ENCODE measurements at places on chromosomes 4 and X.

DNA sequence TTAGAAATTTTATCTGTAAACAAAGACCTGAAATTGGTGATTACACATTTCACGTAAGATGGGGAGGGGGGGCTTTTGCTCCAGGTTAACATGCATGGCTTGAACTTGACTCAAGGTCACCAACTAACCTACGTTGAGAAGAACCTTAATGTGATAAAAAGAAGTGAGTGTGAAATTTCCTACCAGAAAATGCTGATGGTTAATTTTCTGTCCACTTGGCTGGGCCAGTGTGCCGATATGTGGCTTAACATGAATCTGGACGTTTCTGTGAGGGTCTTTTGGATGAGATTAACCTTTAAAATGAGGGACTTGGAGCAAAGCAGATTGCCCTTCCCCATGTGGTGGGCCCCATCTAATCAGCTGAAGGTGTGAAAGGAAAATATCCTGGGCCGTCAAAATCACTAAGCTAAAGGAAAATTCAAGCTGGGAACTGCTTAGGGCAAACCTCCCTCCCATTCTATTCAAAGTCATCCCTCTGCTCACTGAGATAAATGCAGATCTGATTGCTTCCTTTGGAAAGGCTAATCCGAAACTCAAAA is 107.3 kb upstream of the ENPP6 start:
- no peak for DNase-seq

- no peak for DNase-seq
These were observed 5.3 kb downstream of the CLDN22 start for GRCh38 chr4:183314806-183315205.

- DNase-seq, result no peak
These were observed 71.1 kb downstream of the CLOCK start for GRCh38 chr4:55475394-55476243.

DNA sequence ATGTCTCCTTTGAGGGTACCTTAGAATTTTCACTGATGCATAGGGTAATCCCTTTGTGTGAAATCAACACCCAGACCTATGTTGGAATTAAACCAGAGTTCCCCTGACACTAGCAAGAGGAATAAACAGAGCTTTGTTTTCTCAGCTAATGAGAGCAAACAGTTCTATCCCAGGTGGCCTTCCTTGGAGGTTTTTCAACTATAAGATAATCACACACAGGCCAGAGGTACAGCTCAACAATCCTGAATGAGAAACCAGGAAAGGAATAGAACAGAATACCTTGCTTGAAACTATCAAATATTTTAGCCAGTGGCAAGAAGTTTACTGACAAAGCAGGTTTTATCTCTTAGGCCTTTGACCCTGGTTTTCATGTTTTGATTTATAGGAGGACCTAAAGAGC is 100.2 kb downstream of the OTC start:
- no peak for DNase-seq

- no peak for DNase-seq
These were observed 267.7 kb upstream of the KCNIP4 start for GRCh38 chr4:22216278-22216677.

DNA sequence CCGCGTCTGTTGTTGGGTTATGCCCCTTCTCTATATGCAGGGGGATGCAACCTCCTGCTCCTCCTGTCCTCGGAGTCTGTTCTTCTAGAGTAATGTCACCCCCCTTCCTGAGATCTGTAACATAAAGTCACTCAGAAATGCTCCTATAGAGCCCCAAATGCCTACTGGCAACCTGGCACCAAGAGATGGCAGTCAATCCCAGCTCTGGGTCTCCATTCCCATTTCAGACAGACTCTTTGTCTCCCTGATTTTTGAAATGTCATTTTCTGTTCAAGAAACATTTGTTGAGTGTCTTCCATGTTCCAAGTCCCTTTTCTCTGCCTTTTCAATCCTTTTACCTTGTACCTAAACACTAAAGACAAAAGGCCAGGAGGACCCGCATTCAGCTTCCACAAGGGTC is 9.6 kb upstream of the PRDM8 start:
- no peak for DNase-seq

DNA sequence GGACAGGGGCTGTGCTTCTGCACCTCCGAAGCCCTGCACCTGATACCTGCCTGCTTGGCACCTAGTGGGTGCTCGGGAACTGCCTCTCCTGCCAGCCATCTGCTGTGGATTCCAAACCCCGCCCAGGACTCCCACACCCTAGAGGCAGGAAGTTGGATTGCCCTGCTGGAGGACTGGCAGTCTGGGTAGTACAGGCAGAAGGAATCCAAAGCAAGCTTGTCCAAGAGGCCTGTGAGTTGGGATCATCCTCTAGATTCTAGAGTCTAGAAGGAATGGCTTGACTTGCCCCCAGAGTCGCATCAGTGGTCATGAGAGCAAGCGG is 64.6 kb upstream of the MTM1 start:
- no peak for DNase-seq

DNA sequence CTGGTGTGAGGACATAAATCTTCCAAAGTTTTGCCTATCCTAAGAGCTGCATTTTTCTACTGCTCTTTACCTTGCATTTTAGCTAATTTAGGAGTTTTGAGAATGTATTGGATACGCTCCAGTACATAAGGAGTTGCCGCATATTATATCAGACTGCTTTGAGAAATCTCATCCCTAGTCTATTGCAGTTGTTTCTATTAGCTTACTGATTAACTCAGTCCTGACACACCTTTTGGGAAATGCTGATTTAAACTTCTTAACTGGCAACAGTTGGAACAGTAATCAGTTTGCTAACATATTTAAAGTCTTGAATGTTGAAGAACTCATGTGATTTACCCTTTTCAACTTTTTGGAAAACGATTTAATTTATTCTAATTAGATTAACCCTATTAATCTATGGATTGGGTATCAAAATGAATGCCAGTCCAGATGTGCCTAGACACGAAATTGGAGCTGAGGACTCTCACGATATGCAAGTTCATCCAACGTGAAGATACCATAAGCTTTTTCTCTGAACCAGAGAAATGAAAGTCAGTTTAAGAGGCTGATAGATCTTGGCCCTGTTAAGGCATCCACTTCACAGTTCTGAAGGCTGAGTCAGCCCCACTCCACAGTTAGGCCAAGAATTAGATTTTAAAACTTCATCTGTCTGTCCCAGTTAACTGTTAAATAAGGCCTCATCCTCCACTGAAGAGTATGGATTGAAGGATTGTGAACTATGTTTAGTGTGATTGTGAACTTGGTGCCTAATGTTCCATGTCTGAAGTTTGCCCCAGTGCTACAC is 90.0 kb downstream of the MAOA start:
- DNase-seq, result no peak

DNA sequence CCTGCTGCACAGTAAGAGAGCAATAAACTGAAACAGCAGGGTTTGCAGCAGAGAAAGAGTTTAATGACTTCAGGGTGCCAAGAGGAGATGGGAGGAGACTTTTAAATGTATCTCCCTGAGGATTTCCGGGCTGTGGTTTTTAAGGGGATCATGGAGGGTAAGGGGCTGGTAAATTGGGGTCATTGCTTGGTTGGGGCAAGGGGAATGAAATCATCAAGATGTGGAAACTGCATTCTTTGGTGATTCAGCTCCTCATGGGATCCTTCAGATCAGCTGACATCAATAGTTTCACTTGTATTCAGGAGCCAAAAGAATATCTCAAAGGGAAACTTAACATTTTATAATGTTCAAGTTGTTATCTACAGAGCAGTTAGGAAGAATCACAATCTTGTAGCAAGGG is 174.3 kb upstream of the ANXA10 start:
- no peak for DNase-seq

GRCh38 chr4:101160792-101161592 is 186.3 kb downstream of the PPP3CA start:
- no peak for DNase-seq

DNA sequence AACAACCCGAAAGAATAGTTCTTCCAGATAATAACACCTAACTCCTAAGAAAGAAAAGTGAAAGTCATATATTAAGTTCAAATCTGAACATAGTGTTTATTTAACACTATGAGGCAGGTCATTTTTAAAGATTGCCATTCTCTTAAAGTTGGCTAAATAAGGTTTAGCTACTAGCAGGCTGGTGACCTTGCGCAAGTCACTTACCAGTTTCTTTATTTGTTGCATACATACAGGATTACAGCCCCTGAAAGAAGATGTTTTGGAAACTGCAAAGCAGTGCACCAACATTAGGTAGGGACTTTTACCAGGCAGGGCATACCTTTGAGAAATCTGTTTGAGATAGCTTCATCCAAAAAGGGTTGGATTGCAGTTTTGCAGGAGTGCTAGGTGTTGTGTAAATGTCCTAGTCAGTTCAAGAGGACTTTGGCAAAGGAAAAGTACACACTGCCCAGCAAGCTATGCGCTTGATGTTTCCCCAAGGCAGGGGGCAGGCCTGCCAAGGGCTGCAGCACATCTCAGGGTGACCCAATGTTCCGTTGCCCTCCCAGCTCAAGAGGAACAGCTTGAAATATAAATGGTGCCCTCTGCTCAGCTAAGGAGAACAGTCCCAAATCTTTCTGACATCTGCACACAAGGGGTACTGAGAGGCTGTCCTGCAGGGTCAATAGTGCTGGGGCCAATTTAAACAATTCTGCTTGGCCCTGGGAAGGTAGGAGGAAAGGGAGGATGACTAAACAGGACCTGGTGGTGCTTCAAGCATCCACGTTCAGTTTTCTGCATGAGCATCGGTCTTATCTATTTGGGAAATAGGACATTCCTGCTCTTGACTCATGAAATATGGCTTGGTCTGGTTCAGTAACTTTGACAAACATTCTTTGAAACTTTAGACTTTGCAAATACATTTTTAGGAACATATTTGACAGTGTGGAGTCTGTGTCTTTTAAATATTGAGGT is 130.8 kb downstream of the COL4A6 start:
- no peak for DNase-seq

DNA sequence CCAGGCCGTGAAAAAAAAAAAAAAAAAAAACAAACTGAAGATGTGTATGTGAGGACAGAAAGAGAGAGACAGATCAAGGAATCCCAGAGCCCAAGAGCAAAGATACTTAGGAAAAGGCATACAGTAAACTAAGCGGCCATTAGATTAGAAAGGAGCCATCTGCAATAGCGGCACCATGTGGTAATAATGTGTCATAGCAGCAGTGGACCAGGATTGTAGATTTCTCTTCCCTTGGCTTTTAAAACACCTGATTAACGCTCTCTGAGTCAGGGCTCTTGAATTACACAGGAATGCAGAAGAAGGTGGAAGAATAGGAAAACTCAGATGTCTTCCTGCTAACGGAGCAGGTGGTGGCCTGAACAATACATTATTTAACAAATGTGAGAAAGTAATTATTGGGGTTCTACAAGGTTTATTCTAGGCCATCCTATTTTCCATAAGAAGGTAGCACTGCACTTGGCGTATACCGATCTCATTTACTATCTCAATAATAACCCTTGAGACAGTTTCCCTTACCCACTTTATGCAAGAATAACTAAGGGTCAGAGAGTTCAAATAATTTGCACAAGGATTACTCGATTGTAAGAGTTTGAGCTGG is 182.7 kb downstream of the KCNIP4 start:
- DNase-seq, result no peak

DNA sequence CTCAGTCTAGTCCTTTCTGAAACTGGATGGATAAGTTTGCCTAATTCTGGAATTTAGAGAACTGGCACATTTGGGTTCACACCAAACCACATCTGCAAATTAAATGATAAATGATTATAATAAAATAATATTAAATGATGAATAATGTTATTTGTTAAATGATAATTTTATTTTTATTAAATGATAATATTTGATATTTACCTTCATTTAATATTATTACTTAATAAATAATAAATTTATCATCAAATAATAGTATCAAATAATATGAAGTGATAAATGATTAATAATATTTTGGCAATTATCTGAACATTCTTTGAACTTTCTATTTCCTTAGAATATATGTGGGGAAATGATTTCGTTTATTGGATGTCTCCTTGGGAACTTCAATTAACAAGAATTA is 1604.2 kb downstream of the STIM2 start:
- no peak for DNase-seq

DNA sequence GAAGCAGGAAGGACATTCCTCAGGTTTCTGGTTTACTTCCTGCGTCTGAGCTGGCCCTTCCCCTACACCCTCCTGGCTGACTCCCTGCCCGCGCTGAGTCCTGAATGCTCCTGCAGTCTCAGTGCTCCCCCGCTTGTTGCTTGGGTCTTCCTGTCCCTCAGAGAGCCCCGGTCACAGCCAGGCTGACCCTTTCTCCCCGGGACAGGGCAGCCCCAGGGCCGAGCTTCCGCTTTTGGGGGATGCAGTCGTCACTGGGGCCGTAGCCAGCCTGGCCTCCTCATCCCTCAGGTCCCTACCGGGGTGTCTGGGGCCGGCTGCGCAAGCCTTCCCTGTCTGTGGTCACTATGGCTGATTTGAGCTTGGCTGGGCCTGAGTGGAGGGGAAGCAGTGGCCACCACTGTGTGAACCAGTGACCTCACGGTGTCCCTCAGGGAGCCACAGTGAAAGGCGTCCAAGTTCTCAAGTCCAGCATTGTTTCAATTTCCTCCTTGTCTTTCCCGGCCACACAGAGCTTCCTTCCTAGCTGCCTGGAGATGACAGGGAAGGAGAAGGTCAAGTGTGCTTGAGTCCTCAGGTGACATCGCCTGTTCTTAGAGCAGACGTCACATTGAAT is 34.1 kb upstream of the ASMTL start:
- DNase-seq, result no peak

- DNase-seq, result no peak
These were observed 1.9 kb downstream of the GASK1B start for GRCh38 chr4:158170691-158171561.

DNA sequence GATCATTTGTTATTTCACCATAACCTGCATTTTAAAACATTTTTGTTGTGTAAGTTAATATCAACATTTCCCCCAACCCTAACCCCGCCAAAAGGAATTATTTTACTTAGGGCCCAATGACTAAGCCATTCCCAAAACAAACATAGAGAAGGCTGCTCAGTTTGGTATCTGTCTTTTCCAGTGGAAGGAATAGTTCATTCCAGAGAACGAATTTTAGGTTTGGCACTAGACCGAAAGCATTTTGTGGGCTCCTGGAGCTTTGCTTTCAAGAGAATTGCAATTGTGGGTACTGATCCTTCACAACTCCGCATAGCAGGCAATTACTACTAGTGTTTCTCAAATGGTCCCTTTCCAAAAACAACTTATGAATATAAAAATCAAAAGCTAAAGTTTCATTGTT is 226.7 kb upstream of the MAD2L1 start:
- DNase-seq, result no peak

GRCh38 chr4:81348778-81349094 is 123.0 kb downstream of the RASGEF1B start:
- DNase-seq, result no peak

- no peak for DNase-seq
These were observed 68.0 kb upstream of the MSX1 start for GRCh38 chr4:4791299-4792111.

- no peak for DNase-seq
These were observed 27.1 kb upstream of the HGFAC start for GRCh38 chr4:3414421-3415279.

GRCh38 chr4:109764376-109764775 is 34.5 kb upstream of the PLA2G12A start:
- no peak for DNase-seq
